ENCODE measurements at places on chromosomes 2 and 18.

DNA sequence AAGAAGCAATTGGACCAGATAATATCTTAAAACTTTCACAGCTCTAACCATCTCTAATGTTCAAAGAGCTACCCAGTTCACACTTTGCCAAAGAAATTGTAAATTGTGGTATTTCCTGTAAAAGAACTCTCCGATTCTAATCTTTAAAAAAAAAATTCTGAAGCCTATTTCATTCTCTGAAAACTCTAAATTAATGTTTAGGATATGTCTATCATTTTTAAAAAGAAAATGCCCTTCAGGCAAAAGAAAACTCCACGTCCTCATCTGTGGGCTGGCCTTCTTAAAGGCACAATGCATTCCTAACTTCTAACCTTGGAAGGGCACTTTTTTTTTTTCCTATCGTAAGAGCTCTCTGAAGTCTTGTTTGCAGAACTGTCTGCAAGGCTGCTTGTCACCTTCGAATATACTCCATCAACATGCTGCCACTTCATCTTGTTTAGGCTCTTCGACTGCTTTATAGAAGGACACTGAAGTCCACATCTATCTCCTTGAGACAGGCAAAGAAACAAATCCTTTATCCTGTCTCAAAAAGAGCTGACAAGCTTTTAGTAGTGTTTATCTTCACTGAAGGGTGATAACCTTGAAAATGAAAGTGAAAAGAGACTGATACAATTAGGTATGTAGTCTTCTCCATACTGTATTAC is 124.3 kb upstream of the SLC39A10 start:
- DNase-seq: peak; percentile 63

- DNase-seq: no peak
Measured at GRCh38 chr2:154882725-154883124, 184.2 kb downstream of the KCNJ3 start.

DNA sequence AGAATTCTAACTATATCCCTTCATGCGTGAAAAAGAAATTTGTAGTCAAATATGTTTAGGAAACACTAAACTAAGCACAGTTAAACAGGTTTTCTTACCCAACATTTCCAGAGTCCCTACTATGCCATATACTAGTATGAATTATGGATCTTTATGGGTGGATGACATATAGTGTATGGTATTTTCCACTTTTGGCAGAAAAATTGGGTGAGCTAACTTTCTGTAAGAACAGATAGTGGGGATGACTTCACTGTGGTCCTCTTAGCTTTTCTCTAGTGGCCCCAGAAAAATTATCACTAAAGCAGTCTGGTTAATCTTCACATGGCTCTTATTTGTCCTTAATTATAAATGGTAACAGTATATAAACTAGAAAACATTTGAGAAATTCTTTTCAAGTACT is 240.0 kb upstream of the GULP1 start:
- peak; percentile 37 for DNase-seq

GRCh38 chr18:68040198-68040597 is 523.7 kb upstream of the DSEL start:
- no peak for DNase-seq

GRCh38 chr2:232315049-232315922 is 63.3 kb upstream of the ALPP start:
- DNase-seq: peak; percentile 30

DNA sequence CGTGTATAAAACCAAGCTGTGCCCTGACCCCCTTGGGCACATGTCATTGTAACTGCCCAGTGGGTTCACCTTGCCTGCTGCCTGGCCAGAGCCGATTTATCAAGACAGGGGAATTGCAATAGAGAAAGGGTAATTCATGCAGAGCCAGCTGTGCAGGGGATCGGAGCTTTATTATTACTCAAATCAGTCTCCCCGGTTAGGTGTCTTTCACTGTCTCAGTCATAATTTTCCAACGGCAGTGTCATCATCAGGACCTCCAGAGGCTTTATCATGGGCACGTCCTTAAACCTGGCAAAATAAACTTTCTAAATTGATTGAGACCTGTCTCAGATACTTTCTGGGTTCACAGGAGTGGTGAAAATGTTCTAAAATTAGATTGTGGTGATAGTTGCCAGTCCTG is 29.6 kb upstream of the PGAP1 start:
- DNase-seq: no peak

GRCh38 chr2:2892378-2892777 is 485.2 kb downstream of the EIPR1 start:
- no peak for DNase-seq

GRCh38 chr2:206970589-206971360 is 31.5 kb downstream of the CPO start:
- DNase-seq: no peak

All from IMR-90 (cell line).